Retina (tissue), 1 donor: ENCODE measurements at places on chromosomes 11 and 22.

- DNase-seq: no peak
These were observed 25.7 kb downstream of the TSPAN4 start for GRCh38 chr11:868394-868793.

GRCh38 chr22:48371391-48371790 lies 1456.3 kb downstream of the BRD1 start:
- DNase-seq: no peak

DNA sequence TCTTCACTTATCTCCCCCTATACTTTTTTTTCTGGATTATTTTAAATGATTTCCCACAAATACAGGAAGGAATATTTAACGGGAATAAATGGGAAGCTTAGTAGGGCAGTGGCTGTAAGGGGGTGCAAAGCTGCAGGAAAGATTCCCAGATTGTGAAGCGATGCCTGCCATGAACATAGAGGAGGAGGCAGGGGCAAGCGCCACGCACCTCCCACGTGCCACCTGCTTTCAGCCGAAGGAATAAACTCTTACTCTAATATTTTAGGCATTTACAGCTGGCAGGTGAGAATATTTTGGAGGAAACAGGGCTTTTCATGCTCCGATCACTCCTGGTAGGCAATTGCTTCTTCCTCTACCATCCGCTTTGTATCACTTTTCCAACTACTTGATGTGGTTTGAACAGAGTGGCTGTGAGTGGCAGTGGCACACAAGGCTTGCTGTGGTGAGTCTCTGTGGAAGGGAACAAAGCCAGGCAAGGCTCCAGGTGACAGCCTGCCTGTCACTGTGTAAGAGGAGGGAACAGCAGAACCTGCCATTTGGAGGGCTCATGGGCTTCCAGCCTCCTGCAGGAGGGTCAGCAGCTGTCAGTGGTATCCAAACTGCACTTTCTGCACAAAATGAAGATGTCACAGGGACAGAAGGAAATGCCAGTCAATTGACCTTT lies 54.5 kb upstream of the PLET1 start:
- DNase-seq: no peak

DNA sequence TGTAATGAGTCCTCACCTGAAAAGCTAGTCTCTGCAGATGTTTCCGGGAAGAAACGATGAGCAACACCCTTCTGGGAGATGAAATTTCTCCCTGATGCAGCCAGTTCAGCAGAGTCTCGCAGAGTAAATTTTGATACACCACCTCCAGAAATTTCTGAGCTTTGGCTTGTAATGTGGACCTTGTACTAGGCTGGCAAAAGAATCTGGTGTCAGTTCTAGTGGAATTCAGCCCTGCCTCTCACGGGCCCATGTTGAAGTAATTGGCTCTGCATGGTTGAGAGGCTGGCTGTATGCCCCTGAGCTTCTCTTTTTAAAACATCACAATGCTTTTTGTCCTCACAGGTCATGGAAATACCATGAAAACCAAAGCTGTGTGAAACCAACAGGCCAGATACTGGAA lies at the start of gene GLYAT:
TSS of gene GLYAT (minus strand) at position 125 of the 400 bp plus-strand sequence. CDS start 7,447 bp downstream, outside the sequence.
- no peak for DNase-seq

DNA sequence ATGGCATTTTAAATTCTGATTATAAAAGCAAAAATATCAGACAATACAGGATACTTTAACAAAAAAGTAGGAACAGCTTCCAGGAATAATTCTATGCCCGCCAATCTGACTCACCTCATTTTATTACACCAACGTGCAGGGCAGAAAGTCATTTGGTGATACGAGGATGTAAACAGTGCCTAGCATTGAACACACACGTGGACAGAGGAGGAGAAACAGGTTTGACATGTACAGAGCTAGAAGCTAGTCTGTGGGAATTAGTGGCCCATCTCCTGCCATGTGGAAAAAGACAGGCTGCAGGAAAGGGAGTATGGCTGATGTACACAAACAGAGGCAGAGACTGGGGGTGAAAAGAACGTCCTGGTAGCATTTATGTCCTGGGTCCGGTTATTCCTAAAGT lies 9.0 kb upstream of the SPINDOC start:
- no peak for DNase-seq

- DNase-seq: no peak
These were observed 17.1 kb downstream of the TUBGCP6 start for GRCh38 chr22:50227579-50228215.

- no peak for DNase-seq
These were observed 20.6 kb downstream of the BCR start for GRCh38 chr22:23200898-23201297.

GRCh38 chr11:64989416-64989815 lies 7.4 kb downstream of the BATF2 start:
- no peak for DNase-seq

DNA sequence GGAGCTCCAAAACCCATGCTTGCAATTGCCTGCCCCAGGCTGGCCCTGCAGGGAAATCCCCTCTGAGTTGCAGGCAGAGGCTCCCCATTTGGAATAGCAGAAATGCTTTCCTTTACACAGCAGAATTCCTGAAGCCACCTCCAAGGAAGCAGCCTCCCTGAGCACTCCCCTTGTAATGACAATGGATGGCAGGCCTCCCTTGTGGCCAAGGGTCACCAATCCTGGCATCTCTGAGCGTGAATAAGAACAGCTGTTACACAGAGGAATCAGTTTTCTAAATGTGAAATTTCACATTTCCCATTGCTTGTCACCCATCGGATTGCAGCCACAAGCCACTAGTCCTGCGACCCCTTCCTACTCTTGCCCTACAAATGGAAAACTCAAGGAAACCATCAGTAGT lies 107.6 kb downstream of the GALNT18 start:
- no peak for DNase-seq

DNA sequence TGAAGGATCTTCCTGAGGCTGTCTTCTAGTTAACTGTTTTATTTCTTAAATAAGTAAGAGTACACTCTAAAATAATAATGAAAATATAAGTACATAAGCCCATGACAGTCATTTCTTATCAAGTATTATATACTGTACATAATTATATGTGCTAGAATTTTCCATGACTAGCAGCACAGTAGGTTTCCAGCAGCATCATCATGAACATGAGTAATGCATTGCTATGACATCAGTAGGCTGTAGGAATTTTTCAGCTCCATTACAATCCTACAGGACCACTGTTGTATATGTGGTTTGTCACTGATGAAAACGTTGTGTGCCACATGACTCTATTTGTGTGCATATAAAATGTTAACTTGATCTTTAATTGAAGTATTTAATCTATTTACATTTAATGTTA lies 22.0 kb downstream of the ZNF202 start:
- no peak for DNase-seq

DNA sequence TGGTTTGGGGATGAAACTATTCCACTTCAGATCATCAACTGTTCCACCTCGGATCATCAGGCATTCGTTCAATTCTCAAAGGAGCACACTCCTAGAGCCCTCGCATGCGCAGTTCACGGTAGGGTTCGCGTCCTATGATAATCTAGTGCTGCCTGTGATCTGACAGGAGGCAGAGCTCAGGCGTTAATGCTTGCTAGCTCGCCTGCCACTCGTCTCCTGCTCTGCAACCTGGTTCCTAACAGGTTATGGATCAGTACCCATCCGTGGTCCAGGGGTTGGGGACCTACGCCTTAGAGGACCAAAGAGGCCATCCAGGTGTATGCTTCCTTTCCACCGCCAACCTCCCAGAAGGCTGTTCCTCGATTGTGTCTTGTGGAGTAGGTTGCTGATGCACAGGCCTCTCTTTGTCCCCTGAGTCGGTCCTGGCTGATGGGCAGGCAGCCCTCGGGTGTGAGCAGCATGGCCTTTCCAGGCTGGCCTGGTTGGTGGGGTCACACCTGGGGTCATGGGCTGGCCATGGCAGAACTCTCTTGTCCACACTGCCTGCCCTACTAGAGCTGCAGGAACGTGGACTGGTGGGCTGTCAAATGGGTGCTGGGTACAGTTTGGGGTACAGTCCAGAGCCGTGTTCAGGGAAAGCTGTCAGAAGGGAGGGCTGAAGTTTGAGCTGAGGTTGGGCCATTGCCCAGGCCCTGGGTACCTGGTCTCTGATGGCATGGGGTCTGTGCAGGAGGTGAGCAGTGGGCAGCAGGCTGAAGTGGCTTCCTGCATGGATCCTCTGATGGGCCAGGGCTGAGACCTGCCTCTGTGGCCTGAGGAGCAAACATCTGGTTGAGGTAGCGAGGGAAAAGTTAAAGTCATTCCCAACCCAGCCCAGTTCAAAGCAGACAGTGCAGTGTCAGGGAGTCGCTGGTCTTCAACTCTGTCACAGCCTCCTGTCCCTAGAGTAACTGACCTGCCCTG lies 11.1 kb downstream of the PRDM11 start:
- DNase-seq: peak; percentile 43

- DNase-seq: no peak
These were observed 416.5 kb upstream of the DDI1 start for GRCh38 chr11:103619938-103620337.

DNA sequence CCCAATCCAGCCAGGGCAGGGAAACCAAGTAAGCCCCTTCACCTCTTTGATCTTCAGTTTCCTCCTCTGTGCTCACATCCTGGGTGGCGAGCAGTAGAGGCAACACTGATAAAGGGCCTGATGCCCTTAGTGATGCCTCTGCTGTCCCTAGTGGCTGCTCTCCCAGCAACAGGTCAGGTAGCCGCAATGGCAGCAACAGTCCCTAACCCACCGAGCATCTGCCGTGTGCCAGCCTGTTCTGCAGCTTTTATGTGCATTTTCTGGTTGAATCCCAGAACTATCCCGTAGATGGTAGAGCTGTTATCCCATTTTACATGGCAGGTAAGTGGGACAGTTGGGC lies 5.2 kb downstream of the SCYL1 start:
- no peak for DNase-seq

- DNase-seq: no peak
These were observed 241.3 kb upstream of the NCAM1 start for GRCh38 chr11:112719736-112720525.

GRCh38 chr11:8959546-8960166 lies 4.6 kb downstream of the TMEM9B start:
- peak; percentile 35 for DNase-seq

- no peak for DNase-seq
These were observed 67.4 kb upstream of the PRODH start for GRCh38 chr22:19003508-19003907.

DNA sequence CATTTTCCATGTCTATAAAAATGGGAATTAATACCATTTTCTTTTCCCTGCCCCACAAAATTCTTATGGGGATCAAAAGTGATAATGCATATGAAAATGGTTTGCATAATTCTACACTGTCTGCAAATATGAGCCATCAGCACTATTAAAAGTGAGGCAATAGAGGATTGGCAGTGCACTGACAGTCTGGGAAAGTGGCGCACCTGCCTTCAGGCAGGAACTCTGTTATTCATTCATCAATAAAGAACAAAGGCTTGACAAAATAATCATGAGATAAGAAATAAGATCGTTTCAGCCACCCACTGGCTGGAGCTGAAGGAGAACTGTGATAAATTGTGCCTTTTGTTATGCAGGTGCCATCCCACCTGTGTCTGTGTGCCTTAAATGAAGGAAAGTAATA lies 49.5 kb downstream of the ARFGAP2 start:
- DNase-seq: no peak

GRCh38 chr11:62137276-62137861 lies 13.6 kb downstream of the INCENP start:
- no peak for DNase-seq

DNA sequence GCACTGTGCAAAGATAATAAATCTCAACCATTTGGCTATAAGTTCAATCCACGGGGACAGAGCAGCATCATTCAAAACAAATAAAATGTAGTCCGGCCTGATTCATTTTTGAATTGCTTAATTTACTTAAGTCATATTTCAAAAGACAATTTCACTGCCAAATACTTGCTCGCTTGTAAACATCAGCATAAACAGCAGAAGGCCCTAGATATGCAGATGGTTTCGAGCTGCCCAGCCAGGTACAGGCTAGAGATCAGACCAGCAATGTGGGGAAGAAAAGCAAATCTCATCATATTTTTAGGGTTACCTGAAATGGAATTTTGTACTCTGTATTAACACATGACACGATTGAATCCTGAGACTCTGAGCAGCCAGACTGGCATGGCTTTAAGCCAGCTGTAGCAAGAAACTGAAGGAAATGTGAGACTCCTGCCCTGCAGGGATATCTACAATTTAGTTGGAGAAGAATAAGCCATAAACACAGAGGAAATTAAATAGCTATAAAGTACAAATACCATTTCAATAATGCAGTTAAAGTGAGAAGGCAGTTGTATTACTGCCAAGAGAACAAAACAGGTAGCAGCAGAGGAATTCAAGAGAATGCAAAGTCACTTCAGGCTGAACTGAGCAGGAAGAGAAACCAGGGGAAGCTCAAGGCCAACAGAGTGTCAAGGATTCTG lies 440.3 kb downstream of the ETS1 start:
- DNase-seq: no peak

GRCh38 chr11:78666675-78667160 lies 92.1 kb upstream of the NARS2 start:
- no peak for DNase-seq

GRCh38 chr11:6609502-6610015 lies 2.5 kb downstream of the TAF10 start:
- no peak for DNase-seq

GRCh38 chr11:12130180-12130980 lies 20.0 kb downstream of the MICAL2 start:
- DNase-seq: no peak

GRCh38 chr22:38305471-38306448 lies 11.5 kb downstream of the CSNK1E start:
- no peak for DNase-seq

GRCh38 chr11:111983187-111983986 lies 41.8 kb upstream of the DLAT start:
- peak; percentile 15 for DNase-seq

GRCh38 chr11:776561-777287 lies 563 bp downstream of the GATD1 start:
- peak; percentile 64 for DNase-seq

- no peak for DNase-seq
These were observed 74.9 kb downstream of the MORC2 start for GRCh38 chr22:30893434-30894370.

DNA sequence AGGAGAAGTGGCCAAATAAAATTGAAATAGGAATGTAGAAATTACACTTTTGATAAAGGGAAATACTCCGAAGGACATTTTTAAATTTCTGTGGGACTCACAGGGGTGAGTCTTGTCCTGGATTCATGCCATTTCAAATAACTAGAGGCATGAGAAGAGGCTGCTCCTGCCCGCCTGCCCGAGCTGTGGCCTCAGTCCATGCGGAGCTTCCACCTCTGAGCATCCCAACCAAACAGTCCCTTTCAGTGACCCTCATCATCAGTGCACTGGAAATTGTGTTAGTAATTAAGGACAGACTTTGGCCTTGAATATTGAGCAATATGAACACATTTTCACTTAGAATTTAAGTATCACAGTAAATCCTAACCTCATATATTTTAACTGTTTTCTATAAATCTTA lies 25.6 kb downstream of the GRIA4 start:
- DNase-seq: no peak

- DNase-seq: no peak
These were observed 87.8 kb upstream of the FAT3 start for GRCh38 chr11:92136797-92137196.

- DNase-seq: no peak
These were observed 397.0 kb downstream of the ETS1 start for GRCh38 chr11:128190312-128190711.

DNA sequence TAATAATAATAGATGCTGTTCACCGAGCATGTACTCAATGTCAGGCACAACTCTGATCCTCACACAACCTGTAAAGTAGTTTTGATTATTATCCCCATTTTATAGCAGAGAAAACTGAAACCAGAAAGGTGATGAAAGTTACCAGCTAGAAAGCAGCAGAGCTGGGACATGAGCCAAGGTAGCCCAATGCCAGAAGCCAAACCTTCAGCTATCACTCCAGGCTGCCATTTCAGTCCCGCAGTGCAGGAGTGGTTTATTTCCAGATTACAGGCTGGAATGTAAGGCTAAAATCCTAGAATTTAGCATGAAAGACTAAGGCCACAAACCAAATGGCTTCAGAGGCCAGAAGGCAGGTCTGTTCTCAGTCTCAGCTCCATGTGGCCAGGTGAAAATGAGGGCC lies 108.8 kb downstream of the TENM4 start:
- no peak for DNase-seq
